ENCODE measurements at places on chromosomes 2 and 18. TPM values are rescaled to one million over a fixed set of nuclear protein-coding genes. Genes with fewer than 3 reads are reported as not detected.

DNA sequence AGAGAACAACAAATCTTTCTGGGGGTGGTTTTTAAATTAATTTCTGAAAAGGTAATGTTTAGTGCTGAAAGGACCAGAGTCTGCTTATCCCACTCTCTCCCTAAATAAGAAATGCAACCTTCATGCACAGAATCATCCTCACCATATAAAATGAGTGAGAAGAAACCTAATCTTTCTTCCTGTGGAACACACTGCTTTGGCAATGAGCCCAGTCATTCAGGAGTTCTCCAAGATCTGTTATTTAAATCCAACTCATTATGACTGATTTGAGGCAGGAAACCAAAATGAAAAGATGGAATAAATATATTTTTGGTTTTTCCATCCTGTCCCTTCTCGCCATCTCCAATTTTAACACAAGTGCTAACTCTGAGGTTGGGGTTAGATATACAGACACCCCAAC lies 228.3 kb downstream of the SRBD1 start:
- DNase-seq: no peak

DNA sequence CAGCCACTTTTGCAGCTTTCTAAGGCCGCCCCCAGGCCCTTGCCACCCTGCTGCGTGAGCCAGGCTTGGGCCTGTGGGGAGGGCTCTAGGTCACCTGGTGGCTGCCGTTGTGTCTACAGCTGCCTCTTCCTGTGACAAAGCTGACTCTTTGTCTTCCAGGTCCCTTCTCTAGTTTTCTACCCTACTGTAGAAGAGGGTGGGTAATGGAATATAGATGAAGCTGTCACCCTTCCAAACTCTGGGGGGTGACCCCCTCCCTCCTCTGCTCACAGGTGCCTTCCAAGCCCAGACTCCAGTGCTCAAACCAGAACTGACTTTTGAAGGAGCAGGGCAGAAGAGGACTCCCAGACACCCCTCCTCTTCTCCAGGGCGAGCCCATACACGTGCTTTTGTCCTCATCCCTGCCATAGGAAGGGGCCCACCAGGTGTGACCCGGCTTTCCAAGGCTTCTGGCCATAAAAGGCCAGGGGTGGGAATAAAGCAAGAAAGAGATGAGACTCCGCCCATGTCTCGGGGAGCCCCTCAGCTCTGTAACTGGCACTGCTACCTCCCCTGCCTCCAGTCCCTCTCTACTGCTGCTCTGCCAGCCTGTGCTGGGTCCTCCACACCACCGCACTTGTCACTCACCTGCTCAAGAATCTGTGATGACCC lies 17.9 kb upstream of the SDC1 start:
- DNase-seq: no peak

DNA sequence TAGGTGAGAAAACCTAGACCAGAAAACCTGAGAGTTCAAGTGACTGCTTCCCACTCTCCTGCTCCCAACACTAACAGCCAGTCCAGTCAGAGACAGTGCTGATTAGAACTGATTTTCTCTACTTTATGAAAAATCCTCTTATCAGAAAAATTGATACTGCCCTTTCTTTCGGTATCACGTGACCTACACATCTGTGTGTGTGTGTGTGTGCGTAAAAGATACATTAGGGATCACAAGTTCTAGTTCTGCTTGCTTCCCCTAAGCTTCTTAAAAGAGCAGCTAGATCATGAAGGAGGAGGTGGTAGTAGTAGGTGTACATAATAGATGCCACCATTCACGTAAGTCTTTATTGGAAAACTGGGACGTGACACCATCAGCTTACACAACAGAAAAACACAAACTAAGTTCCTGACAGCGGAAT lies 1.5 kb downstream of the ARL5A start:
- DNase-seq: no peak

DNA sequence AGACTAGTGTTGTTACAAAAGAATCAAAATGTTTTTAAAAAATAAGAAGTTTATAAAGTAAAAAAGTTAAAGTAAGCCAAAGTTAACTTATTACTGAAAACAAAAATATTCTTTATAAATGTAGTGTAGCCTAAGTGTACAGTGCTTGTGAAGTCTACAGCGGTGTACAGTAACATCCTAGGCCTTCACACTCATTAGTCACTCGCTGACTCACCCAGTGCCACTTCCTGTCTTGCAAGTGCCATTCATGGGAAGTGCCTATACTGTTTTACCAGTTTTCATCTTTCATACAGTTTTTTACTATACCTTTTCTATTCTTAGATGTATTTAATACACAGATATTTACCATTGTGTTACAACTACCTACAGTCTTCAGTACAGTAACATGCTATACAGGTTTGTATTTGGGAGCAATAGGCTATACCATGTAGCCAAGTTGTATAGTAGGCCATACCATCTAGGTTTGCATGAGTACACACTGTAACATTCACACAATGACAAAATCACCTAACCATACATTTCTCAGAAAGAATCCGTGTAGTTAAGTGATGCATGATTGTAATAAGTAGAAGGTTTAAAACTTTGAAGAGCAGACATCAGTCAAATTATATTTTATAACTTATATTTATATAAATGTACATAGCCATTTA lies 13.4 kb downstream of the SERPINB7 start:
- DNase-seq: no peak

- DNase-seq: no peak
Observed at GRCh38 chr2:39475006-39475405, 37.9 kb upstream of the MAP4K3 start.

RAB12 gene
- polyA plus RNA-seq: 23.2 TPM

FOXI3 gene
- not detected for polyA plus RNA-seq

CACNB4 gene
- 0.34 TPM for polyA plus RNA-seq

PLGLB2 gene
- 3.7 TPM for polyA plus RNA-seq

TMEM37 gene
- 10.3 TPM for polyA plus RNA-seq

All from pancreas (tissue), 10 donors.